ENCODE measurements at places on chromosomes 11 and 22. TPM values are rescaled to one million over a fixed set of nuclear protein-coding genes. Genes with fewer than 3 reads are reported as not detected.
A peak's percentile ranks its signal among the peaks of the same experiment; 100 is the strongest.

DNA sequence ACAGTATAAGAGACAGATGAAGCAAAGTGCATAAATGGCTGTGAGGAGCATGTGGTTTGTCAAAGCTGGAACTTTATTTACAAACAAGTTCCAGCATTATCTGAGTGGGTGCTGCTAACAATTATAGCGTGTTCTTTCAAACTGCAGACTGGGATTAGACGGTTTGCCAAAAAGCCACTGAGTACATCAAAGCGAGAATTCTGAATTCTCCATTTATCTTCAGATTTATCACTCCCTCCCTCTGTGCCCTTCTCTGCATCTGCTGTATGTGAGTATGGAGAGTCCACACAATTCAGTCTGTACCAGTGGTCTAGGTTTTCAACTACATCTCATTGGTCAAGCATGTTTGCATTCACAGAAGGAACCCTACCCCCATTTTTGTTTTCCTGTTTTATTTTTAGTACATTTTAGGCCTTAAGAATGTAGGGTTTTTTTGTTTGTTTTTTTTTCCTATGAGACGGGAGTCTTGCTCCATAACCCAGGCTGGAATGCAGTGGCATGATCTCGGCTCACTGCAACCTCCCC is 18.1 kb upstream of the INCENP start:
- no peak for DNase-seq

The WNT7B gene
- total RNA-seq = 23.9 TPM

The RTN4RL2 gene
- total RNA-seq = not detected

The VWCE gene
- 0.26 TPM for total RNA-seq

GRCh38 chr11:63682066-63683021 is 1.0 kb downstream of the RTN3 start:
- no peak for DNase-seq

The RFPL1 gene
- not detected for total RNA-seq

DNA sequence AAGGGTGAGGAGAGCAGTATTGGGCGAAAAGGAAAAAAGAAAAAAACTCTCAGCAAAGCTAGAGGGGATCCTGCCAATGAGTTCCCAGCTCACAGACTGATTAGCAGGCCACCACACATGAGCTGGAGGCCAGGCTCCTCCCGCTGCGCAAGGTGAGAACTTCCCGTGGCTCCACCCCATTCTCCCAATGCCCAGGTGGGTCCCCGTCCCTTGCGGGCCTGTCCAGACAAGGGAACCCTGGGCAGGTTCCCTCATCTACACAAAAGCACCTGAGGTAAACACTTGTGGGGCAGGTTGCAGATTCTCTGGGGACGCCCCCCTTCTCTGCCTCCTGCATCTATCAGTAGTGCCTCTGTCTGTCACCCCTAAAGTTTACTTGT is 46.5 kb downstream of the CDPF1 start:
- DNase-seq = no peak

GRCh38 chr11:44530413-44531115 is 34.9 kb upstream of the CD82 start:
- DNase-seq = no peak

DNA sequence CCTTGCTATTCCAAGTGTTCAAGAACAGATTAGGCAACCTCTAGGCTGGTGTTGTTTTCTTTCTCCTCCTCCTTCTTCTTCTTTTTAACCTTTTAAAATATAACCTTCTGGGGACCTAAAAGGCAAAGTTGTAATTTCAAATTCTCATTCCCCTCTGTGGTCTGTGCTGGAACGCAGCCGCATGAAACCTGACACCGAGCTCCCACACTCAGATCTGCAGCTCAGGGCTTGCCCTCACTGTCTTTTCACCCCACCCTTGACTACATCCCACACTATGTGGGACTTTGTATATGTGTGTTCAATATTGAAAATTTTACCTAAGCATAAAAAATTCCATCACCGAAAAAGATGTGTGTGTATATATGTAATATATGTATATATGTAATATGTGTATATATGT is 62.0 kb upstream of the ARHGAP42 start:
- DNase-seq = peak; percentile 67

The H19 gene
- total RNA-seq = 59.4 TPM

GRCh38 chr11:122691549-122692150 is 36.1 kb downstream of the UBASH3B start:
- DNase-seq = no peak

- DNase-seq = no peak
Observed at GRCh38 chr11:27361649-27362431, 1.2 kb downstream of the CCDC34 start.
